Cardiac fibroblast (primary cell): ENCODE measurements at places on chromosomes 12 and 14.

DNA sequence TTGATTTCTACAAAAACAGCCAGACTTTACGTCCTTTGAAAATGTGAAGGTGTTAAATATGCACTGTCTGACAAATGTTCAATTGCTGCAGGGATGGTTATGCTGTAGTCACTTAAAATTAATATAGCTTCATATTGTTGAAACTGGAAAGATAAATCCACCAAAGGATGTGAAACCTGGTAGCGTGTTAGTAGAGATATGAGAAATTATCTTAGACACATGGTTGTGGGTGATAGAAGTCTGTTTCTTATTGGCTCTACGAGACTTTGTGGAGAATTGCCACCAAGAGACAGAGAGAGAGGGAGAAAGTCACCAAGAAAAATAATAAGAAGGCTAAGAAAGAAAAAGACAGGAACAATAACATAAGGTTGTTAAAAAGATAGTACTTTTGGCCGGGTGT, 2.6 kb upstream of the CAPRIN2 start:
- no peak for DNase-seq

DNA sequence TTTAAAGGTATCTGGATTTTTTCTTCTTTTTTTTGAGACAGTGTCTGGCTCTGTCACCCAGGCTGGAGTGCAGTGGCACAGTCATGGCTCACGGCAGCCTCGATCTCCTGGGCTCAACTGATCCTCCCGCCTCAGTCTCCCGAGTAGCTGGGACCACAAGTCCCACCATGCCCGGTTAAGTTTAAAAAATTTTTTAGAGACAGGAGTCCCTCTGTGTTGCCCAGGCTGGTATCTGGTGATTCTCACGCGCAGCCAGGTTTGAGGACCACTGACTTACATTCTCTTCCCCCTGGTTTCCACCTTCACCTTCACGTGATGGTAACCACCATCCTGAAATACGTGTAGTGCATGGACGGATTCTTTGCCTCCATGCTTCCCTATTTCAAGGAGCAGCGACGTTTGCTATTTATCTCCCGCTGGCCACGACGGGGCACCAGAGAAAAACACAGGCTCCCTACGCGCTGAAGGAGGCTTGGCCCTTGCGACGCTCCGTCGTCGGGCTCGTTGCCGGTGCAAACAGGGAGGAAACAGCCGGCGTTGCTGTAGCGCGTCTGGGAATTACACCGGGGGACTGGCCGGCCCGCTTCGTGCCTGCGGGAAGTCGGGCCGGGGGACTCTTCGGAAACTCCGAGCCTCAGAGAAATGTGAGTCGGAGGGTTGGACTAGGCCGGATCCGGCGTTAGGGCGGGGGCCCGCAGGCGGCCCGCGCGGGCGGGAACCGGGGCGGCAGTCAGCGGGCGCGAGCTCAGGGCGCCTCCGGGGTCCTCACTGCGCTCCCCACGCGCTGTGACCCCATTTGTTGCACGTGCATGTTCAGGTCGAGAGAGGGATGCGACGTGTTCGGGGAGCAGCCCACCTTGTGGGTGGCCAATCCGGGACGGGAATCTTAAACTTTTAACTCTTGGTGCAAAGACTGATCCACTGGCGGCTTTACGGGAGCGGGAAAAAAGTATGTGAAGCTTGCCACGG, at the start of gene TCHP:
Gene TCHP, plus strand, starts transcription at position 492 of the 969 bp plus-strand sequence. CDS start 2,753 bp downstream, outside the sequence.
- peak; percentile 90 for DNase-seq

- DNase-seq = peak; percentile 56
Measured at GRCh38 chr12:5965950-5966383, 20.9 kb upstream of the ANO2 start.

DNA sequence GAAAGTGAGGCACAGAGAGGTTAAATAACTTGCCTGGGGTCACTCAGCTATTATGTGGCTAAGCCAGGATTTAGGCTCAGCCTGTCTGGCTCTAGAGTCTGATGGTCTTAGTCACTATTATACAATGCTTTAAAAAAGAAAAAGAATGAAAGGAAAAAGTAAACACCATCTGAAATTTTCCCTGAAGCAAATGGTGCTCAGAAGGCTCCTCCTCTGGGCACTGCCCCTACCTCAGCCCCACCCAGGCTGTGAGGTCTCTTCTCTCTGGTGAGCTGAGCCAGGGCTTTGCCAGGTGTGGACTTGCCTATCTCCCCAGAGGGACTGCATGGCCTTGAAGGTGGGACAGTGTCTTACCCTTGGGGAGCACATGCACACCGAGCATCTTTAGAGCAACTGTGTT, 117.5 kb upstream of the DYRK2 start:
- no peak for DNase-seq

GRCh38 chr12:20601668-20602280, 93.4 kb upstream of the SLCO1C1 start:
- peak; percentile 85 for DNase-seq

GRCh38 chr14:34340025-34340625, 121.9 kb downstream of the SPTSSA start:
- DNase-seq = peak; percentile 30

- no peak for DNase-seq
Measured at GRCh38 chr12:47370421-47370820, 290.7 kb upstream of the AMIGO2 start.

DNA sequence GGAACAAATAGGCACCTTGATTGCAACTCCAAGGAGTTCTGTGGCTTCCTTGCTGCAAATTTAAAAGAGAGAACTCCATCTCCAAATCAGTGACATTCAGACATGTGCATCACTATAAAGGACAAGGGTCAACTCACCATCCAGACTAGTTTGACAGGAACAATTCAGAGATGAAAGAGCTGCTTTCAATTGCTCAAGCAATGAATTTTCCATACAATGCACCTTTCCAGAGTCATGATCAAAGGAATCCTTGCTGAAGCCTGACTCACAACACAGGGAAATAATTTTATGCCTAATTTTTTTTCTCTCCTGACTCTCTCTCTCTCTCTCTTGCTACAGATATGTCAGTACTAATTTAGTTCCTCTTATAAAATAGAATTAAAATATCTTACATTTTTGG, 380.5 kb upstream of the GARIN6 start:
- DNase-seq = no peak

DNA sequence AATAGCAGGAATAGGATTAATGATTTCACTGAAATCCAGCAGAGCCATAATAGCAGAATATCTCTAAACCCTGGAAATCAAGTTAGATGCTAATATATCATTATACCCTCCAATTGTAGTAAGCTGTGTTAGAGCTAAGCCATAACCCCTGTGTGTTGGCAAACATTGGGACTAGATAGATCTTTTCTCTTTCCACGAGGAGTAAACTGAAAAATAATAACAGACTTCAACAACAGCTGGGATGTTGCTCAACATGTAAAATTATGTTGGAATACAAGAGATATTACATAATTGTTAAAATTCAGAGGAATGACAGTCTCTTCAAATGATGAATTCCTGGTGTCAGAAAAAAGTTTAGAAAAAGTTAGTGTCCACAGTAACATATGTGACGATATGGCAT, 383.8 kb downstream of the SNAPC1 start:
- no peak for DNase-seq

DNA sequence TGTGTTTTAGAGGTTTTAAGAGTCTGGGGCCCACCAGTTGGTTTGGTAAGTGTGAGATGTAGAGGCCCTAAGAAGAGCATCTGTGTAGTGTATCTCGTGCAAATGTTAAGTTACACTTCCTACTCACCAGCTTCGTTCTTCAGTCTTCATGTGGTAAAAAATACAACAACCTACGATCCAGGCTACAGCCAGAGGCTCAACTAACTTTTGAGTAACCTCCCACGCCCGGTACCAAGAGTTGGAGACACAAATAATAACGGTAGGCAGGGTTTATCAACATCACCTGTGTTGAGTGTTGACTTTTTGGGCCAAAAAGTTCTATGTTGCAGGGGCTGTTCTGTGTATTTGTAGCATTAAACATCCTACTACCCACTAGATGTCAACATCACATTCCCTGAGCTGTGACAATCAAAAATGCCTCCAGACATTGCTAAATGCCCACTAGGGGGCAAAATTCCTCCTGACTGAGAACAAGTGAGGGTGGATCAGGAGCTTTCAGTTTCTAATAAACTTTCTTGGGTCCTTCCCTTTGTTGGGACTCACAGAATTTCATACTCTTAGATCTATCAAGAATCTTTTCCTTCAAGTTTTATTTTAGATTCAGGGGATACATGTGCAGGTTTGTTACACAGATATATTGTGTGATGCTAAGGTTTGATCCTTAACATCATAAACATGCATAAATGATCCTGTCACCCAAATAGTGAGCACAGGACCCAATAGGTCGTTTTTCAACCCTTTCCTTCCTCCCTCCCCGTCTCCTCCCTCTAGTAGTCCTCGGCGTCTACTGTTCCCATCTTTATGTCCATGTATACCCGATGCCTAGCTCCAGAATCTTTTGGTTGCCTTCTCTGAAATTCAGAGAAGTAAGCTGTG, 94.7 kb downstream of the SLC2A13 start:
- peak; percentile 90 for DNase-seq

DNA sequence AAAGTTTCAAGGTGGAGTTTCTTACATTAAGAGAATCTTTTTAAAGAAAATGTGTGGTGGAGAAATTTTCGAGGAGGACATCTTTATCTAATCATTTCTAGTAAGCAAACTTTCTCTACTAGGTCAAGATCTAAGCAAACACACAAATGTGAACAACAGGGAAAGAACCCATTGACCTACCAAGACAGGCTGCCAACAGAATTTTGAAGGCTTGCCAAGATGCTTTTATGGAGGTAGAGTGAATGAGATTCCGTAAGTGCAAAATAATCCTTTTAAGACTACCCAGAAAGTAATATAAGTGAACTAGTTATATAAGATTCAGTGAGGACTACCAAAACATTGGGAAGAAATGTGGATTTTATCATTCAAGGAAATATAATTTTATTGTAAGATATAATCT, 357.1 kb upstream of the PDE3A start:
- DNase-seq = peak; percentile 20

DNA sequence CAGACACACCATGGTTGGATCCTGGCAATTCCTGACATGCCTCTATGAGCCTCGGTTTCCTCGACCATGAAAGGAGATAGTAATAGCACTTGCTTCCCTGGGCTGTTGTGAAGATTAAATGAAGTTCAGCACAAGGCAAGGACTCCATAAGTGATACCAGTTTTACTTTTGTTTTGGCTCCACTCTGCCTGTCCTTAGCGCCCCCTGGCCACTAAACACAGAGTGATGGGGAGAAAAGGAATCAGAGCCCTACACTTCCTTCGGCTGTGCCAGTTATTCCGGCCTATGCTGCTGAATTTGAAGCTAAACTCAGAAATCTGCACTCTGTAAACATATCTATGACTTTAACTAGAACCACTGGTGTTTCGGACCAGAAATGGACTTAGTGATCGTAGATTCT, 173.8 kb downstream of the C12orf75 start:
- no peak for DNase-seq

DNA sequence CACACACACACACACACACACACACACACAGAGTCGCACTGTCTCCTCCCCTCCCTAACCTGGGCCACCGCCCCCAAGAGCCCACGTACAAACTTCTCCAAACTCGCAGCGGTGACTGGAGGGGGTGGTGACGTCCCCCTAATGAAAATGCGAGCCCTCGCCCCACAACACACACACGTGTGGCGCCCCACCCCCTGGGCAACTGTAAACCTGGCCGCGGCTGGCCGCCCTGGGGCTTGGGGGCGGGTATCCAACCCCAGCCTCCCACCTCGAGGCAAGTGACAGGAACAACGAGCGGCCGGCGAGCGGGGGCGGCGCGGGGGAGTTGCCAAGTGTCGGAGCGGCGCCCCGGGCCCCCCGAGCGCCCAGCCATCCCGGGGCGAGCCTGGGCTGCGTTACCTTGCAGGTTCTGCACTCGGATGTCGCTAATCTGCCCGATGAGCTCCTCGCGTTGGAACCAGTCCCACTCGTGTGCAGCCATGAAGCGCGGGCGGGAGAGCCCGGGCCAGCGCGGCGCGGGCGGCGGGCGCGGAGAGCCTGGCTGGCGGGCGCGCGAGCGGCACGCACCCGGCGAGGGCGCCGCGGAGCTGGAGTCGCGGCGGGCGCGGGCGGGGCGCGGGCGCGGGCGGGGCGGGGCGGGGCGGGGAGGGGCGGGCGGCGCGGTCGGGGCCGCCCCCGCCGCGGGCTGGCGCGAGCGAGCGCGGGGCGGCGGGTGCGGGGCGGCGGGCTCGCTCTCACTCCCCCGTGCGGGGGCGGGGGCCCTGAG, at the start of gene CLMN:
Gene CLMN, minus strand, starts transcription at position 597 of the 766 bp plus-strand sequence. Its CDS starts 116 bp downstream, at position 481.
- DNase-seq = peak; percentile 25

DNA sequence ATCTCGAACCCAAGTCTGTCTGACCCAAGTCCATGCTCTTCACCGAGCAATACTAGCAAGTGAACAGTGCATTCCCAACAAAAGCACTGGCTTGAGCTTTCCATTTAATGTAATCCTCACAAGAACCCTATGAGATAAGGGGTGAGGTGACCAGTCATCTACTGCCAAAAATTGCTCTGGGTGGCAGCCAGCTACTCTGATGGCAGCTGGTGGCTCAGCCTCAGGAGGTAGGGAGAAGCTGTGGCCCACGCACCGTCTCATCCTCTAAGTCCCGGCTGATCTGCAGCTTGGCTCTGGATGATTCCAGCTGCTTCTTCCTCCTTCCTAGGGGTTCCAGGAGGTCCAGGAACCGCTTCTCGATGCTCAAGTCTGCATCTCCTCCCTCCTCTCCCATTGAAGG, 75.2 kb downstream of the PLEKHG3 start:
- no peak for DNase-seq

DNA sequence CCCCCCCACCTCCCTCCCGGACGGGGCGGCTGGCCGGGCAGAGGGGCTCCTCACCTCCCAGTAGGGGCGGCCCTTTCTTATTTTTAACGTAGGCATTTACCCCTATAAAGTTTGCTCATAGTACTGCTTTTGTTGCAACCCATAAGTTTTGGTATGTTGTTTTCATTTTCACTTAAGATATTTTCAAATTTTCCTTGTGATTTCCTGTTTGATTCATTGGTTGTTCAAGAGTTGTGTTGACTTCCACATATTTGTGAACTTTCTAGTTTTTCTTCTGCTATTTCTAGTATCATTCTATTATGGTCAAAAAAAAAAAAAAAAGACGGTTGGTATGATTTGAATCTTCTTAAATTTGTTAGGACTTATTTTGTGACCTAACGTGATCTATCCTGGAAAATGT, 6.5 kb downstream of the NOXRED1 start:
- no peak for DNase-seq

GRCh38 chr12:84043355-84043754, 869.2 kb downstream of the SLC6A15 start:
- DNase-seq = no peak

GRCh38 chr12:129776977-129777667, 126.7 kb downstream of the TMEM132D start:
- no peak for DNase-seq

DNA sequence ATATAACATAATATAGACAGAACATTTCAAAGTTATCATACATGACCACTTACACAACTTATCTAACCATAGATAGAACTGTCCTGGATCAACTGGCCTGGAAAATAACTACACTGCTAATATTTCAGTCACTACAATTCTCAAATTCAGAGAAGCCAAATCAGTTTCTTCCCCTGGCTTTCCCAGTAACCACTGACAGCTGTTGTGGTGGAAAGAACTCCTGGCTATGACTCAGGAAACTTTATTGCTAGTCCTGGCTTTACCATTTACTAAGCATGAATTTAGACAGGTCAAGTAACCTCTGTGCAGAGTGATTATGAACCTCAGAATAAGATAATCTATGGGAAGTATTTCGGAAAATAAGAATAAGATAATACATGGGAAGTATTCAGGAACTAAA, 244.9 kb upstream of the DIO2 start:
- DNase-seq = peak; percentile 19

- peak; percentile 92 for DNase-seq
Measured at GRCh38 chr12:10722905-10723746, at the start of gene YBX3. TSS of gene YBX3 (minus strand) at chr12:10723323. CDS start at chr12:10723111, 212 bp downstream.
